ENCODE measurements at places on chromosomes 2 and 18.

- DNase-seq, result no peak
These were observed 177.4 kb downstream of the FIGN start for GRCh38 chr2:163558251-163559021.

DNA sequence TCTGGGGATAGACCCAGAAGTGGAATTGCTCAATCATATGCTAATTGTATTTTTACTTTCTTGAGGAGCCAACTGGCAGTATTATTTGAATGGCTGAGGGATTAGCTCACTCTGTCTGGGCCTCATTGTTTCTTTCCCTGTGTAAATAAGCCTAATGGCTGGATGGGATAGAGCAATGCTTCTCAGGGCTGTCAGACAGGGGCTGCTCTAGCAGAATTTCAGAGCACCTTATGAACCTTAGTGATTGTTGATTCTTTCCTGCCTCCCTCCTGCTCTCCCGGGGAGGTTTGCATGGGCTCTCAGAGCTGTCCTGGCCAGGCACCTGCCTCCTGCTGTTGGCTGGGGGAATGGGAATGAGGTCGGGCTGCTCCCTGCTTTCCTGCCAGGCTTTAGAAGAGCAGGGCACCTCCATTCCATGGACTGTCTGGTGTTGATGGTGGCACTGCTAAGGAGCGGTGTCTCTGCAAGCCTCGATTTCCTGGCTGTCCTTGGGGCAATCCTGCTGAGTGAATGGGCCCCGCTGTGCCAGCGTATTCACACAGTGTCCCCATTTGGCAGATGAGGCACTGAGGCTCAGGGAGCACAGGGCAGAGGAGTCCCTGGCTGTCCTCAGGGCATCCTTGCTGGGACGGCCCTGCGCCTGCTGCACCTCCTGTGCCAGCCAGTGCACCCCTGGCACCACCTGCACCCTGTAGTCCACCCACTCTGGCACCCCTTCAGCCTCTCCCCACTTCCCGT lies 468.2 kb upstream of the HS6ST1 start:
- no peak for DNase-seq

- no peak for DNase-seq
These were observed 359.8 kb upstream of the SALL3 start for GRCh38 chr18:78619854-78620253.

DNA sequence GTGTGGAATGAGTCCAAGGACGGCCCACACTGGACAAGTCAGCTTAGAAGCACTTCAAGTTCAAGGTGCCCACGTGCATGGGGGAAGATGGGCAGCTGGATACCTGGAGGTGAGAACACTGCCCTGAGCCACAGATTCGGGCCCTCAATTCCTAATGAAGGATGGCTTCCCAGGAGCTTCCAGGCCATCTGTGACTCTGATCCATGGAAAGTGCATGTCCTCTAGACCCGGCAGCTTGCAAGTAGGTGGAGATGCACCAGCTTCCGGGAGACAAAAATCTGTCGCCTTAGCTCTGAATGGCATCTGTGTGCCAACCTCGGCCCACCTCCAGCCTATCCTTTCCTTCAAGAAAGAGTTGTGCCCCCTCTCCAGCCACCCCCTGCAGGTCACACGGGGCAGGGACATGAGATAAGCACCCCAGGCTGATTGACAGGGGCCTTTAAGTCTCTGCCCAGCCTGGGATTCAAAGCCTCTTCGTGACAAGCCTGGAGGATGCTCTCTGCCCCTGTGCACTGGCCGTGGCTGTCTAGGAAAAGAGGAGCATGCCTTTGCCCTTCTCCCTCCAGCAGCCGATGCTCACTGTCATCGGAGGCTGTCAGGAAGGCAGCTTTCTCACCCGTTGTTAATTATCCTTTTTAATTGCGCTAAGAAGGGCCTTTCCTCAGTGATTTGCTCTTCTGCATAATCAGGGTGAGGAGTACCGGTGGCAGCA lies 65.5 kb downstream of the BIN1 start:
- DNase-seq, result no peak

- peak; percentile 51 for DNase-seq
These were observed 1.7 kb downstream of the PNKD start for GRCh38 chr2:218271865-218272530.

- peak; percentile 46 for DNase-seq
These were observed 174.0 kb upstream of the SLC8A1 start for GRCh38 chr2:40625849-40626248.

DNA sequence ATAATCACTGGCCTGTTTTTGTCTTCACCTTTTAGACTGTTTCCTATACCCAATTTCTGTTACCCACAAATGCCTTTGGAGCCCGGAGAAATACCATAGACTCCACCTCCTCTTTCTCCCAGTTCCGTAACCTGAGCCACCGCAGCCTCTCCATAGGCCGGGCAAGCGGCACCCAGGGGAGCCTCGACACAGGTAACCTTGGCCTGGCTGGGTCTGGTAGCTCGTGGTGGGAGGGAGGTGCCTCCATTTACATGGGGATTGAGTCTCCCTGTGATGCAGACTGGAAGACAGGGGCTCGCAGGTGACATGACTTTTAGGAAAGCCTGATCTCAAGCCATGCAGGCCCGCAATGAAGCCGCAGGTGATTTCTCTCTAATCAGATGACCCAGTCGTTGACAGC lies 100.6 kb downstream of the CABLES1 start:
- DNase-seq, result no peak

DNA sequence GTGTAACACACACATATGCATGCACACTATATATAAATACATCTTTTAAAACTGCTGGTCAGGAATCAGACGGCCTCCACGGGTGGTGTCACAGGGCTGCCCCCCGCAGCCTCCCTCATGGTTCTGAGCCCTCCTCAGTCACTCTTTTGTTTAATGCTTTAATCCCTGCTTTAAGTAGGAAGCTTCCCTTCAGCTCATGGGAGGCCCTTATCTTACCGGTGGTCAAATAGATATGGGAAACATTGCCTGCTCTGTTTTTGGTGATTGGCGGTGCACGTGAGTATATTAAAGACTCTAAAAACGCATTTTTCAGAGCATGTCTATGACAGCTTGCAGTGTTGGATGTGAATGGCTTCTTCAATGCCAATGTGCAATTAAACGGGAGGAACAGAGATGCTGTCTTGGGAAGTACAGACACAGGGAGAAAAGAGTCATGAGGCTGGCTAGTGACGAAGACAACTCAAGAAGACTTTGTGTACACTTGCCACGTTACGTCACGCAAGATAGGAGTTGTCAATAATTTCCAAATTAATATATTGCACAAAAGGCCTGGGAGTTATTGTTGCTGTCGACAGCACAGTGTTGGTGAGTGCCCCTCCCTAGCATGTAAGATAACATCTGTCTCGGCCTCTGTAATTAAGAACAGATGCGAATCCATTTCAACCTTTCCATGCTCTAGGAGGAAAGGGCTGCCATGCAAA lies 23.3 kb downstream of the GNLY start:
- peak; percentile 36 for DNase-seq

DNA sequence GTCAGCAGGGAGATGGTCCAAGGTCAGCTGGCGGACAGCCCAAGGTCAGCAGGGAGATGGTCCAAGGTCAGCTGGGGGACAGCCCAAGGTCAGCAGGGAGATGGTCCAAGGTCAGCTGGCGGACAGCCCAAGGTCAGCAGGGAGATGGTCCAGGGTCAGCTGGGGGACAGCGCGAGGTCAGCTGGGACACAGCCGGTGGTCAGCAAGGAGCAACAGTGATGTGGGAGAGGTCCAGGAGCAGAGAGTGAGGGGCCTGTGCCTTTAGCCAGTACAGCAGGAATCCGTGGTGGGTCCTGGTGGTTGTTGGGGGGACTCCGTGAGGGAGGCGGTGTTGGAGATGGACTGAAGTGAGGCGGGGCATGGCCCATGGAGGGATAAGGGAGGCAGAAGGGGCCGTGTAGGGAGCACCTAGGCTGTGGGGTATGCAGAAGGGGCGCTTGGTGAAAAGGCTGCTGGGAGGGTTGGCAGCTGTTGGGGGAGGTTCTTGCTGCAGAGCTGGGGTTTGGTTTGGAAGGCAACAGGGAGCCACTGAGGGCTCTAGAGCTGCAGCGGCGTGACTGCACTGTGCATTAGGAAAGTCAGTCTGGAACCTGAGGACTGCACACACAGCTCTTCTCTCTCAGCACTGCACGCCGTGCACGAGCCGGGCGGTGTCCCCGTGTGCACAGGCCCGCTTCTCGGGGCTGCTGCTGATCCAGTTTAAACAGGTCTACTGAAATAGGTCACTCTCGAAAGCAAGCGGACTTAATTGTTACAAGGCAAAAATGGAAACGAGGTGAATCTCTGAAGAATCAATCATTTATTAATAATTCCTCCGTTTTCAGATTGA lies 76.2 kb upstream of the HDAC4 start:
- no peak for DNase-seq

DNA sequence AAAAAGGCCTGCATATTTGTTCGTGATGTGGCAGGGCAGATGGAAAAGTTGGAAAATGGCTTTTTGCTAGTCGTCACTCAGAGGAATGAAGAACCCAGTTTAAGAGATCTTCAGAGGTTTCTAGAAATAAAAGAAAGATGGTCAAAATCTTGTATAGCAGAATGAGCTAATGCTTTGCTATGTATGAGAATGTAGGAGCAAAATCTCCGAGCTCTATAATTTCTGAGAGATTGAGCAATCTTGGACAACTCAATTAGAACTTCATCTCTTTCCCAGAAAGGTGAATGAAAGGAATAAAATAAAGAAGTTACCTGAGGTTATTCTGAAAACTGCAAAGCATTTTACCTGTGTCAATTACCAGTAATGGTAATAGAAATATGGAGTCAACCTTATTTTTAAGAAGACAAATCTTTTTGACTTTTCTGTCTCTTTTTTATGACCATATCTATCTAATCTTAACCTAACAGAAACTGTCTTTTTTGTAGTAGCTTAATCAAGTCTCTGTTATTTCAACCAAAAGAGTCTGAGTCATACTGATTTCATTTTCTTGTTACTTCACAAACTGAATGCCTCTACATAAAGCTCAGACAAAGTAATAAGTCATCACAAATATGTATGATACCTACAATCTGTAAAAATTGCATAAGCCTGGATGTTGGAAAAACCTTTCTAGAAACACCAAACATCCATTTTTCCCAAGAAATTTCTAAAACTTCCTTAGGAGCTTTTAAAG lies 32.5 kb downstream of the CCDC68 start:
- DNase-seq, result peak; percentile 14

- no peak for DNase-seq
These were observed 94.2 kb upstream of the LHCGR start for GRCh38 chr2:48849770-48850169.

DNA sequence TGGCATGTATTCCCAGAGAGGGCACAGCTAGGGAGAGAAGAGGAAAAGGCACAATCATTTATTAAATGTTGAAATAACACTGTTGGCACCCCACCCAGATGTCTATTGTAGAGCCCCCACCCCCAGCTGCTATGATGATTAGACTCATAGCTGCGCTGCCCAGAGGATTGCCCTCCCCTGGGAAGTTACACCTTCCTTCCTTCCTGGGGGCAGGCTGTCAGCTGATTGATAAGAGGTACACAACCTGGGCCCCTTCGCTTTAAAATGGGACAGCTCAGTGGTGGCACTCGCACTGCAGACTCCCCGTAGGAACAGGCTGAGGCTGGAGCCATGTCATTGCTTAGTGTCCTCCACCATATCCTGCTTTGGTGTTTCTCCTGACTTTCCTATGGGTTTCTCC lies 18.1 kb downstream of the TEX51 start:
- DNase-seq, result no peak

DNA sequence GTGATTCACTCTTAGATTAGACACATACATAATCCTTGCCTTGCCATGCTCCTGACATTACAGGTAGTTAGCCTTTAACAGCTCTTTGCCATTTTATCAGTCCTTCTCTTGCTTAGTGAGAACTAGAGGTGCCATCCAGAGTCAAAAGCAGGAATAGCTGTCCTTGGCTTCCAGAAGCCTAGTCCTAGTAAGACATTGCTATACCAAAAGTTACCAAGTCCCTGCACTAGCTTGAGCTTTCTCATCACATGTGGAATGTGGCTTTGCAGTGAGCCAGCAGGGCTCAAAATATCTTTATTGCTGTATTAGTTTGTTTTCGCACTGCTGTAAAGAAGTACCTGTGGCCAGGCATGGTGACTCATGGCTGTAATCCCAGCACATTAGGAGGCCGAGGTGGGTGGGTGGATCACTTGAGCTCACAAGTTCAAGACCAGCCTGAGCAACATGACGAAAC lies 104.7 kb upstream of the NOSTRIN start:
- DNase-seq, result no peak

DNA sequence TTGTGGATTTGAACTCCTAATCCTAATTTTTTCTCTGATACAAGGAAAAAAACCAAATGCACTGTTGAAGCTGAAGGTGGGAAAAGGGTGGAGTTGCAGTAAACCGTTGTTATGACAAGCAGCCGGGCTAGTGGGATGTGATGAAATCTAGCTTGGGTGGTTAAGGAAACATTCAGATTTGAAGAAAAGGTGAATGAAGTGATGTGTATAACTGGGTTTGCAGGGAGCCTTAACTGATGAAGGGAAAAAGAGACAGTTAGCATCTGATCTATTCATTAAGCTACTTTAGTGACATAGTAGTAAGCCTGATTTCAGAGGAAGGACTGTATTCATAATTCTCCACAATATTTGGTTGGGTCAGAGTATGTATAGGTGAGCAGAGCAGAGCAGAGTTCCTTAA lies 3.5 kb downstream of the EML6 start:
- DNase-seq, result no peak

- DNase-seq, result no peak
These were observed 137.8 kb upstream of the GATA6 start for GRCh38 chr18:22031611-22032010.

- peak; percentile 8 for DNase-seq
These were observed 40.9 kb upstream of the ASPRV1 start for GRCh38 chr2:70002241-70002899.

- DNase-seq, result no peak
These were observed 209.6 kb downstream of the SRBD1 start for GRCh38 chr2:45401431-45401922.

DNA sequence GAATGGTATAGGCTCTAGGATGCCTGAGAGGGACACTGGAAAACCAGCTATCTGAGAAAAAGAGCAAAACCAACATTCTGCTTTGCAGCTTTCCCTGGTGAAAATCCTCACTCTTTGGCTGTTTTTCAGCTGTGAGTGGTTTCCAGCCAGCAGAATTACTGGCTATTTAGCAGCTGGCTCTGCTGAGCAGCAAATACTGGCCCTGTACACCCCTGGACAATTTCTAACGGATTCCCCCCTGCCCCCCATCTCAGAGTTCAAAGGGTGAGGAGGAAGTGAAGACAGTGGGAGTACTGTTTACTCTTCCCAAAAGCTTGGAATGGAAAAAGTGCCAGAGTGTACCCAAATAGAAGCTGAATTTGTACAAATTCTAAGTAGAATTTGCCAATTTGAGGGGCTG lies 26.1 kb upstream of the IMP4 start:
- DNase-seq, result no peak
